ENCODE measurements at places on chromosomes 7 and 10.

DNA sequence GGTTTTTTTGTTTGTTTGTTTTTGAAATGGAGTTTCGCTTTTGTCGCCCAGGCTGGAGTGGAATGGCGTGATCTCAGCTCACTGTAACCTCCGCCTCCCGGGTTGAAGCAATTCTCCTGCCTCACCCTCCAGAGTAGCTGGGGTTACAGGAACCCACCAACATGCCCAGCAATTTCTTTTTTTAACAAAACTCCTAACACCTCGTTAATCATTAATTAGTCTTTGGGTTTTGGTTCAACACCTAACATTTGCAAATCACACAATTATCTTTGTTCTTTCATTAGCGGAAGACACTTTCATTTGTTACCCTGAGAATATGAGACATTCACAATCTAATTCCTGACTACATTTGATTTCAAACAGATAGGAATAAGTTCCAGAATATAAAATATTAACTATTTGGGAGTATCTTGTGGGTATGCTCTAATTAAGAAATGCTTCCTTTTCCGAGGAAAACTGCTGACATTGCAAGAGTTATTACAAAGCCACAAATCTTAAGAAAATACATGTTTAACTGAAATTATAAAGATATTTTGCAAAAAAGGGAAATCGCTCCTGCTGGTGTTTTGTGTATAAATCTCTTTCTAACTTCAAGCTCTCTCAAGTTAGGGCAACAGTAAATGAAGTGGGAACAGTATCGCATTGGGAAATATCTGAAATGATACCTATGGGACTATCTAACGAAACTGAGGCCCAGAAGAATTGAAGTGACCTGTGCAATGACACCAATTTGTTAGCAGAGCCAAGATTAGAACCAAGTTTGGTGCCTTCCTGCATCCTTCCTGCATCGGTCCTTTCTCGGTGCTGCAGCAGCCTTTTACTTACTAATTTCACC, 1.2 kb upstream of the LSM8 start:
- DNase-seq: no peak
- peaks cover 23% of the 10 kb centered on the region for H3K36me3 ChIP-seq
- peaks cover 25% of the 10 kb centered on the region for H3K4me1 ChIP-seq
- peak overlapping the region; percentile 97 for H3K4me3 ChIP-seq

DNA sequence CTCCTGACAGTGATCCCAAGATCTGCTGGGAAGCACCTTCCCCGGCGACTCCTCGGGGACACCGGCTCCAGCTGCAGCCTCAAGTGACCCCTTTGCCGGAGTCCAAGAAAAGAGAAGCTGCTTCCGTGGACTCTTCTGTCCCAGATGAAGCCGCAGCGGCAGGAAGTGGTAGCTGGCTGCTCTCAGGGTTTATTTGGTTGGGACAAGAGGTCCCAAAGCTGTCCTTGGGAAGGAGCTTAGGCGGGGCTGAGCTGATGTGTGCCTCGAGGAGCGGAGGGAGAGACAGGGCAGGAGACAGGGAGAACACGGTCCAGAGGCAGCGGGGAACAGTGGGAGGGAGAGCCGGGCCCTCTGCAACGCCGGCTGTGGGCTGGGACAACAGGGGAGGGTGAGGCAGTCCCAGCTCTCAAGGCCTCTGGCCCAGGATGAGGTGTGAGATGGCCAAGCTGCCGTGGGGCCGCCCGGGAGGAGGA, 13.1 kb upstream of the FAM20C start:
- H3K4me3 ChIP-seq: no peak overlapping the region
- H3K27me3 ChIP-seq: peaks cover 52% of the 10 kb centered on the region
- H3K4me1 ChIP-seq: no peaks in the 10 kb centered on the region
- no peak overlapping the region for H3K27ac ChIP-seq
- DNase-seq: no peak
- no peaks in the 10 kb centered on the region for H3K36me3 ChIP-seq

- H3K27ac ChIP-seq: no peak overlapping the region
- H3K4me3 ChIP-seq: no peak overlapping the region
- H3K4me1 ChIP-seq: peaks cover 36% of the 10 kb centered on the region
- H3K27me3 ChIP-seq: no peaks in the 10 kb centered on the region
Measured at GRCh38 chr10:34775044-34775637, 40.0 kb downstream of the PARD3 start.

GRCh38 chr10:80518807-80519360, 18.8 kb upstream of the SH2D4B start:
- H3K4me1 ChIP-seq: peaks cover 8% of the 10 kb centered on the region
- H3K4me3 ChIP-seq: no peak overlapping the region
- peaks cover 5% of the 10 kb centered on the region for H3K27me3 ChIP-seq
- peaks cover 27% of the 10 kb centered on the region for H3K36me3 ChIP-seq
- H3K27ac ChIP-seq: peak overlapping the region; percentile 22

DNA sequence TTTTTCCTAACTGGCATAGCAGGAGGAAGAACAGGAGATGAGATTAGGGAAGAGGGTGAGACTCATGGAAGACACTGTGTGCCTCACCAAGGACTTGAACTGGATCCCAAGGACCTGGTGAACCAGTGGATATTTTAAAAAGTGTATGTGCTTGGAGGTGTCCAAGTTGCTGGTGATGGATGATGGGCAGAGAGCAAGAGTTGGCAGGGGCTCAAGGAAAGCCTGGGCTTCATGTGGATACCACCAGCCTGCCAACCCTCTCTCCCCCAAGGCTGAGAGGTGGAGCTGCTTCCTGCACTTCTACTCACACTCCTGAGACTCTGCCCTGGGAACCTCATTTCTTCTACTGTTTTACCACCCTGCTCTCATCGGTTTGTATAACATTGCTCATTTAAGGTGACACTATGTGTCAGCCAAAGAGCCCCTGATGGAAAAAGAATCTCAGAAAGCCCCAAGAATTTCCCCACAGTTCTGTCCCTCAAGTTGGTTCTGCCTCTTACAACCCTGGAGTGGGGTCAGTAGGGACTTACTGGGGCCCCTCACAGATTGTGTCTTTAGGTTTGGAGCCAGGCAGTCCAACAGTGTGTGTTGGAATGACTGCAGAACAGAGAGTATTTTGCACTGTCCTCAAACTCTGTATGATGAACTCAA, 56.2 kb upstream of the PDCD4 start:
- H3K4me1 ChIP-seq: peaks cover 7% of the 10 kb centered on the region
- no peaks in the 10 kb centered on the region for H3K36me3 ChIP-seq
- no peak for DNase-seq
- H3K4me3 ChIP-seq: no peak overlapping the region
- peaks cover 22% of the 10 kb centered on the region for H3K27me3 ChIP-seq

Data from HFFc6 (cell line).